ENCODE measurements at places on chromosomes 1 and 21.

DNA sequence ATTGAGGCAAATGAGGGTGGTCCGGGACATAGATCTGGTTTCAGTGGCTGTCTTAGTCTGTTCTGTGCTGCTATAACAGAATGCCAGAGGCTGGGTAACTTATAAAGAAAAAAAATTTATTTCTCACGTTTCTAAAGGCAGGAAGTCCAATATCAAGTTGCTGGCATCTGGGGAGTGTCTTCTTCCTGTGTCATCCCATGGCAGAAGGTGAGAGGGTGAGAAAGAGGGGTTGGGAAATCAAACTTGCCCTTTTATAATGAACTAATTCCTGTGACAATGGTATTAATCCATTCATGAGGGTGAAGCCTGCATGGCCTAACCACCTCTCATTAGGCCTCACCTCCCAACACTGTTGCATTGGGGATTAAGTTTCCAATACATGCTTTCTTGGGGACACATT, 3.7 kb upstream of the FGGY start:
- DNase-seq, result no peak

- no peak for DNase-seq
Measured at GRCh38 chr1:220344745-220345144, 72.5 kb upstream of the RAB3GAP2 start.

DNA sequence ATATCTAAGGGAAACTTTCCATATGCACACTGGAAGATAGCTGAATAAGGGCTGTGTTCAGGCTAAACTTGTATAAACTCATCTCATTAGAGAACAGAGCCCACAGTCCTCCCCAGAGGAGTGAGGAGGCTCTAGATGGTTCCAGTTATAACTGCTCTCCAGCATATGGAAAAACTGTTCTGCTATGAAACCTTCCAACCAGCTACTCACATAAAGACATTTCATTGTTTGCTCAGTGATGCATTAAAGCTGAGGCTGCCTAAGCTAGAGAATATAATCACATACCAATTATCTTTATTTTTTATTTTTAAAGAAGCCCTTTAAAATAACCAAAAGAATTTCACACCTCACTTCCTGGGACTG, 13.3 kb downstream of the AHCYL1 start:
- DNase-seq, result no peak

GRCh38 chr1:204711947-204712701, 26.6 kb upstream of the LRRN2 start:
- no peak for DNase-seq

DNA sequence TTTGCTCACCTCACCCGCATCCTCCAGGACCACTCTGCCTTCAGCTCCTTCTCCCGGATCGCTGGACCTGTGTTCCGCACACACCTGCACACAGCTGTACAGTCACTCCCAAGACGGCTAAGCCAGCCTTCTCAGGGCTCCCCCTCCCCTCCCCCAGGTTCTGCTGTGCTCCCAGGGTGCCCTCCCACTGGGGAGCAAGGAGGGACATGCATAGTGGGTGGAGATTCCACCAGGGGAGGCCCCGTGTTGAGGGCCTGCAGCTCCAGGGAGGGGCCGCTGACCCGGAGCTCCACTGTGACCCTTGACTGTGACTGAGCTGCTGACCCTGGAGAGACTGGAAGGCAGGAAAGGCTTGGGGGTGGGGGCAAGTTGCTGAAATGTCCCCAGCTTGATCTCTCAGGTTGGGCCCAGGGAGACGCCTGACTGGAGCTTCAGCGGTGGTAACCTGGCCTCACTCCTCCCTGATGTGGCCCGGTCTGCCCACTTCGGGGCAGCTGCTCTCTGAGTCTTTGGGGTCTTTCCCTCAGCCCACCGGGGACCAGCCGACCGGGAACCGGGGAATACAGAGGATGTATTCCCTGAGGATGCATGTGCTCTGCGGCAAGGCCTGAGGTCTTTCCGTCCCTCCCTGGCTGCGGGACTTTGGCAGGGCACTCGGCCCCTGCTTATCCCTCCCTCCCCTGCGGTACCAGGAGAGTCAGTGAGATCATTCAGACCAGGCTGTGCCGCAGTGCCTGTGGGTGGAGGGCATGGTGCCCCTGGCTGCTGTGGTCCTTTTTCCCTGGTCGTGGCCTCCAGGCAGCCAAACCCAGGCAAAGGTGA, 28.6 kb upstream of the PLCH2 start:
- no peak for DNase-seq

GRCh38 chr1:3921765-3922164, 21.7 kb upstream of the C1orf174 start:
- no peak for DNase-seq

- DNase-seq, result no peak
Measured at GRCh38 chr1:202663131-202663530, 47.1 kb downstream of the SYT2 start.

GRCh38 chr21:44931501-44932407, 8.1 kb upstream of the SLX9 start:
- DNase-seq, result no peak

- peak; percentile 16 for DNase-seq
Measured at GRCh38 chr1:51058858-51059257, 43.2 kb upstream of the C1orf185 start.

DNA sequence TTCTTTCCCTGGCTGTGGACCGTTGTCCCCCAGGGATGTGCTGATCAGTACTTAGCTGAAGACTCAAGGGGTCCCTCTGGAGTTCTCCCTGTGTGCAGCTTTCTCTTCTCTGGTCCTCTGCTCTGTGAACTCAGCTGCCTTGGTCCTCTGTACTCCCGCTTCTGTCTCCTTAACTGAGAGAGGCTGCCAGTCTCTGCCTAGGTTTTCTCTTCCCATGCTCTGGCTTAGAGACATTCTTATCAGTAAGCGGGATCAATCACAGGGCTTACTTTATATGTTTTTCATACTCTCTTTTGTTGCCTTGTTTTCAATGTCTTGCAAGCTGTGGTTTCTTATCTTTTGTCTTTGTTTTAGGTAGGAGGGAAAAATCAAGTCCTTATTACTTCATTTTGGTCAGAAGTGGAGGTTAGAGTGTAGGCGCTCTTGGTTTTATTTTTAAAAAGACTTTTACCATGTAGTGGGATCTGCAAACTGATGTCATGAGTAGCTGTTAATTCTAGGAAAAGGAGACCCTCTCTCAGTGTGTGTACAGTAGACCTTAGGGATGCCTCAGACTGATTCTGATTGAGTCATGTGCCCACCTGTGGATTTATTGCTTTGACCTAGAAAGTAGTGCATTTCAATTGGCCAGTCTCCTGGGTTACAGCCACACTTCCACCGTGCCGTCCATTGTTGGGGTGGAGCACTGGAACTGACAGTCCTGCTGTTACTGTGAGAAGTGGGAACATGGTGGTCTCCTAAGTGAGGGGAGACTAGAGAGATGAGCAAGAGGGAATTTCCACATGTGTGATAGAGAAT, 46.6 kb downstream of the TTC3 start:
- no peak for DNase-seq

Data from hepatic stellate cell (primary cell).